Purkinje cell (primary cell): ENCODE measurements at places on chromosomes 11 and 22. TPM values are rescaled to one million over a fixed set of nuclear protein-coding genes. Genes with fewer than 3 reads are reported as not detected.

SPON1 gene
- 4.3 and 5.0 TPM in 2 replicates for polyA plus RNA-seq

RIMBP3B gene
- polyA plus RNA-seq, result 0.07 and 0.15 TPM in 2 replicates

AQP11 gene
- 10.9 and 14.2 TPM in 2 replicates for polyA plus RNA-seq

TBX10 gene
- polyA plus RNA-seq, result not detected in 2 replicates

TRIM29 gene
- not detected in 2 replicates for polyA plus RNA-seq

SLC17A6 gene
- not detected in 2 replicates for polyA plus RNA-seq

IRAG1 gene
- 1.3 and 2.3 TPM in 2 replicates for polyA plus RNA-seq

SCN3B gene
- 14.8 and 42.9 TPM in 2 replicates for polyA plus RNA-seq

RIN1 gene
- polyA plus RNA-seq, result 0.73 TPM in 1 of 2 replicates, not detected in the other

POTEH gene
- not detected in 2 replicates for polyA plus RNA-seq
